ENCODE measurements at places on chromosomes 7 and 10. TPM values are rescaled to one million over a fixed set of nuclear protein-coding genes. Genes with fewer than 3 reads are reported as not detected.

The RTKN2 gene
- total RNA-seq: not detected

GRCh38 chr7:40546616-40547501 lies 412.1 kb downstream of the SUGCT start:
- DNase-seq: no peak

DNA sequence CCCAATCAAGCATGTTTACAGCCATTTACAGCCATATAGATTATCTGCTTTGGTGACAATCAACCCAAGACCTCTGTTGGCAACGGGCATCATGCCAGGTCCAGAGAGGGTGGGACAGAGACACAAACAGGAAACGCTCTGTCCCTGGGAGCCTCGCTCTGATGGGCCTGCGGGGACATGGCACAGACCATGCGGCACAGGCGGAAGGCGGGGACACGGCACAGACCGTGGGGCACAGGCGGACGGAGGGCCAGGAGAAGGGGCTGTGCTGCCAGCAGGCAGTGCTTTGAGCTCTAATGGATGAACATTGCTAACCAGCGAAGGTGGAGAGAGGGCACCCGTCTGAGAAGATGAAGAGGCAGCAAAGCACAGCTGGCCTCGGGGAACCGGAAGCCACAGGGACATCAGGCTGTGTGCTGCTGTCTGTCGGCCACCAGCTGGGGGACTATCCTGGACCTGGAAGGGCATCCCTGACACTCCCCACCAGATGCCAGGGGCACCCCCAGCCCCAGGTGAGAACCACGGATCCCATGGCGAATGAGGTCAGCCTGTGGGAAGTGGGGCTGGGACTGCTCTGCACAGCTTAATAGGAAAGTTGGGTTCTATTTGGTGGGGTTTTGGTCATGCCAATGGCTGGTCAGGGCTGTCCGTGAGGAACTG lies 61.0 kb downstream of the DIP2C start:
- no peak for DNase-seq

- DNase-seq: no peak
Measured at GRCh38 chr10:64385355-64385754, 864.2 kb downstream of the REEP3 start.
